Stimulated activated CD8-positive, alpha-beta memory T cell treated with anti-CD3 and anti-CD28 coated beads, Interleukin-4, amount 100 ng/mL, for 4 hours (primary cell): ENCODE measurements at places on chromosomes 3 and 15.
A peak's percentile ranks its signal among the peaks of the same experiment; 100 is the strongest.

GRCh38 chr3:190385731-190386688 is 2.0 kb upstream of the CLDN16 start:
- no peak for DNase-seq

GRCh38 chr3:83890039-83890762 is 1068.6 kb upstream of the CADM2 start:
- no peak for DNase-seq

GRCh38 chr3:57943525-57944495 is 64.4 kb upstream of the FLNB start:
- no peak for DNase-seq

GRCh38 chr3:29978036-29978435 is 628.4 kb upstream of the TGFBR2 start:
- no peak for DNase-seq

GRCh38 chr15:53962646-53963561 is 15.3 kb upstream of the UNC13C start:
- DNase-seq: no peak

GRCh38 chr3:8492744-8493511 is 8.7 kb upstream of the LMCD1 start:
- DNase-seq: no peak

DNA sequence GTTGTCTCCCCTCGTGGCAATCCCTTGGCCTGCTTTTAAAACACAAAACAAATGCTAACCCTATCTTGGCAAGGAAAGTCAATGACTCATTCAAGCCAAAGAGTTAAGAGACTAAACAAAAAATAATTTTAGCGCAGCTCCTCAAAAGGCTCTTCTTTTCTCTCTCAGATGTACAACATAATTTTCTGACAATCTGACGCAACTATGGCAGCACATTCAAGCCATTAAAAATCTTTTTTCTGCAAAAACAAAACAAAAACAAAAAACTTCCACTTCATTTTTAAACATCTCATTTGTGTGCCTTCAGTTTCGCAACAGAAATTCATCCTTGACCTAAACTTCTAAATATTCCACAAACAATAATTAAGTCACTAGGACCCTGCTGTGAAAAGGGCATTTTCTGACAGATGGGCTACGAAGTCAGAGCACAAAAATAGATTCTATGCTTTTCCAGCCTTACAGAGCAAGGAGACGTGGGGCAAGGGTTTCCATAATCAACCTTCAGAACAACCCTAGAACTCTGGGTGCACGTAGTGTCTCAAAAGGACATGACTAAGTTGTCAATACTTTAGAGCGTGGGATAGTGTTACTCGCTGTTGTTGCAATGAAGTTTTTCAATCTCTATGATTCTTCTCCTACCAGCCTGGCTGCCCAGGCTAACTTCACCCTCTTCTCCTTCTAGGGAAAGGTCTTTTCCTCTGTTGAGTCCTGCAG is 84.3 kb downstream of the MB21D2 start:
- no peak for DNase-seq

DNA sequence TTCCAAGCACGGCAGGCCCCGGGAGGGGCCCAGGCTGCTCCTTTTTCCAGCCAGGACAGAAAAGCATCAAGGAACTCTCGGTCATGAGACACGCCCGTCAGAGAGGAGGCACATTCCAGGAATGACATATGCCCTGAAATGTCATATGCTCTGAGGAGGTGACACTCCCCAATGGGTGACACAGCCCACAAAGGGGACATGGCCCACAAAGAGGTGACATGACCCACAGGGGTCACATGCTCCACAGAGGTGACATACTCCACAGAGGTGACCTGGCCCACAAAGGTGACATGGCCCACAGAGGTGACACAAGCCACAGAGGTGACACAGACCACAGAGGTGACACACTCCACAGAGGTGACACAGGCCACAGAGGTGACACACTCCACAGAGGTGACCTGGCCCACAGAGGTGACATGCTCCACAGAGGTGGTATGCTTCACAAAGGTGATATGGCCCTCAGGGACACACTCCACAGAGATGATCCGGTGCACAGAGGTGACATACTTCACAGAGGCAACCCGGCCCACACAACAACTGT is 79.2 kb downstream of the ABHD5 start:
- DNase-seq: no peak

DNA sequence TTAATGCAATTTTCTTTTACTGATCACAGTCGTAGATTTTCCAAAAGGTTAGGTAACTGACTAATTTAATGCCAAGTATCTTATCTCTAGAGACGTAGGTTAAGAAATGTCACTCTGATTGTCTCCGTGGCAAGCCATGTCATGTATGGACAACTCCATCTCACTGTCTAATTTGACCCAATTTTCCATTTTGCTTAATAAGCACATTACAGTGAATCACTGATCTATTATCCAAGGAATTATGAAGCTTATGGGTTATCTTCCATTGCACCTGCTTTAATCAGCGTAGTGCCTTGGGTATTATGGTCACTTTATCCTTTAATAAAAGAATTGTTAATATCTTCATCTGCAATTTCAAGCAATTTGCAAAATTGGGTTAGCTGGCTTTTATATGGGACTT is 557.4 kb upstream of the ROBO2 start:
- DNase-seq: no peak

- no peak for DNase-seq
These were observed 923.1 kb downstream of the TBL1XR1 start for GRCh38 chr3:176274161-176274560.

- DNase-seq: no peak
These were observed 3.8 kb downstream of the RBP2 start for GRCh38 chr3:139472380-139473010.

DNA sequence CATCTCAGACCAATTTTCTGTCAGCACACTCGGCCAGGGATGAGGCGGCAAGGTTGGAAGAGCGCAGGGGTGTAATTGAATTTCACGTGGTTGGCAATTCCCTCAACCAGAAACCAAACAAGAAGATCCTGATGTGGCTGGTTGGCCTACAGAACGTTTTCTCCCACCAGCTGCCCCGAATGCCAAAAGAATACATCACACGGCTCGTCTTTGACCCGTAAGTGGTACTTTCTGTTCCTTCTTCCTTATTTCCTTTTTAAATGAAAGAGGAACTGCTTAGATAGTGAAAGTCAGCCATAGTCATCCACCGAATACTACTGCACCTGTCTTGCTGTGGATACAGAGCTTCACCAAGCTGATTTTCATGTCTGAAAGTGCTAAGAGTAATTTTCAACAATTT is 60.1 kb downstream of the SGO1 start:
- DNase-seq: no peak

- no peak for DNase-seq
These were observed 1.5 kb upstream of the CACNA2D3 start for GRCh38 chr3:54120657-54121413.

- peak; percentile 18 for DNase-seq
These were observed 106.3 kb downstream of the ZBTB20 start for GRCh38 chr3:115040673-115041286.

- DNase-seq: no peak
These were observed 1.1 kb downstream of the C2CD4B start for GRCh38 chr15:62164014-62164395.

GRCh38 chr3:154614601-154615000 is 184.6 kb upstream of the GPR149 start:
- DNase-seq: no peak

GRCh38 chr3:13235079-13235478 is 161.8 kb upstream of the IQSEC1 start:
- no peak for DNase-seq

DNA sequence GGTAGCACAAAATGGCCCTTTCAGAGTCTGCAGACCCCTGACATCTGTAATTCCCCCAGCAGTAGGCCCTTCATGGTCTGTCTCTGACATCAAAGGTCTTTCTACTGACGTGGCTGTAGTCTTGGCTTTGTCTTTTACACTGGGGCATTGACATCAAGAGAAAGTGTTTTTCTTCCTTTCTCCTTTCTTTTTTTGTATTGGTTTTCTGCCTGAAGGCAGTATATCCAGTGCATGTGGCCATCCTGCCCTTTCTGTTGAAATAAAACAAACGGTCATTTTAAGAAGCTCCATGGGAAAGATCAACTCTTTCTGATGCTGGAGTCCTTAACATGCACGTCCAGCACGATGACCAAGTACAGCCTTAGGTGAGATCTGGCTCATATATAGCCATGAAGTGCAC is 106.8 kb upstream of the SAMMSON start:
- no peak for DNase-seq

- DNase-seq: no peak
These were observed 19.2 kb downstream of the EID1 start for GRCh38 chr15:48896869-48897814.

DNA sequence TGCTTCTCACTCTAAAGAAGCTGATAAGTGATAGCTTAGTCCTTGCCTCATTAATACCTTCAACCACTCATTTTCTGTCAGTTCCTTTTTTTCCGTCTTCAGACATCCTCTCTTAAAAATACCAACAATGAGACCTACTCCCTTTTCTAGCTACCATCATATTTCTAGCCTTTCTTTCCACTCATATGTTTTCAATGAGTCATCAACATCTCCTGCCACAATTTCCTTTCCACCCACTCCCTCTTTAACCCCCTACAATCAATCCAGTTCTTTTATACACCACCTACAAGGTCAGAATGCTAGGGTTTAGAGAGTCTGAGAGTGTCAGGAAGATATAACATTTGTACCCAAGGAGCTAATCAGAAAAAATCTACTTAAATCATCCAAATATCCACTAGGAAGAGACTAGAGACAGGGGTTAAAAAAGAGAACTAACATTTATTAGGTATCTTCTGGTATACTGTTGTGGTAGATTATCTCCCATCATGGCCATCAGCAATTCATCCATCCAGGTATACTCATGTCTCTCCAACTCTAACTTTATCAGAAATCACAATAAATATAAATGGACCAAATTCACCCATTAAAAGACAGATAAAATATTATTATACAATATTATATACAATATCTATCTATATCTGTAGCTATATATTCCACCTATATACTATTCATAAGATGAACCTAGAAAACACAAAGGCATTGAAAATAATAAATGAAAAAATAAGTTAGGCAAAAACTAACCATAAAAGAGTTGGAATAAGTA is 42.5 kb downstream of the MYLK start:
- DNase-seq: no peak

GRCh38 chr3:127680798-127681221 is 8.1 kb downstream of the ABTB1 start:
- no peak for DNase-seq

DNA sequence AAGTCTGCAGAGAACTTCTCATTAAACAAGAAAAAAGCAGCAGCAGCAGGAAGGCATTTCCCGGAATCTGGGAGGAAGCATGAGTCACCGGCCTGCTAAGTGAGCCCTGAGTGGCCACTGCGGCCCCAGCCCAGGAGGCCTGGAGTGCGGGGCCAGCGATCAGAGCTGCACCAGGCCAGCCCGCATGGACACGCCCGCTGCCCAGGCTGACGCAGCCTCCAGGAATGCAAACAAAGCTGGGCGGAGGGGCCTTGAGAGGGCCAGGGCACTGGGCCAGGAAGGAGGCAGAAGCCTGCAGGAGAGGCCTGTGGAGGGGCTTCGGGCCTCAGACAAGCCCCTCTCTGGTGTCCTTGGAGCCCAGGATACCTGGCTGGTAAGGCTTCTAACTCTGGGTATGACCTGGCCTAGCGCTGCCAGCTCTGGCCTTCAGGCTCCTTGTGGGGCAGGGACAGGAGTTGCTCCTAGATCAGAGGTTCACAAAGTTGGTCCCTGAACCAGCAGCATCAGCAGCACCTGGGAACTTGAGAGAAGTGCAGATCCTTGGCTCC is 101.2 kb downstream of the SMAD6 start:
- no peak for DNase-seq

DNA sequence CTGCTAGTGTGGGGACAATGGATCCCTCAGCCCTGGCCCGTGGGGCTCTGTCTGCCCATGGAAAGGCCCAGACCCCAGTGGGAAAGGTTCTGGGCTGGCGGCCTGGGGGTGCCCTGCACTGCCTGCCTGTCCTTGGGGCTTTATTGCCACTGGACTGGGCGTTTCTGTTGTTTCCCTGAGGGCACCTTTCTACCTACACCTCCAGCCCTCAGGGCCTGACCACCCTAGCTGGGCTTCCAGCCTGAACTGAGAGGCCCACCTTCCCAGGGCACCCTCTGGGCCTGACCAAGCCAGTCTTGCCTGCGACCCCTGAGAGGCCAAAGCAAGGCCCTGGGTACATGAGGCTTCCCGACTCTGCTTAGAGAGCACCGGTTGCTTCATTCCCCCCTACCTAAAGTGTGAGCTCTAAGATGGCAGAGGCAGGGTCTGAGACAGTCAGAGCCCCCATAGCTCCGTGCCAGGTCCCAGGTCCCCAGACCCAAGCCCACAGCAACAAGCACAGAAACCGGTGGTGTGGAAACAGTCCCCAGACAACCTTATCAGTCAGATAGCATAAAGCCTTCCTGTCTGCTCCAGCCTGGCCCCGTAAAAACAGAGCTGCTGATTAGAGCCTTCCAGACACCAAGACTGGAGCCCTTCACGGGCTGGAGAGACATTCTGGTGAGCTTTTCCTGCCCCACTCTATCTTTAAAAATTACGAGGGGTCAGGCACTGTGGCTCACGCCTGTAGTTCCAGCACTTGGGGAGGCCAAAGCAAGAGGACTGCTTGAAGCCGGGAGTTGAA is 102.8 kb downstream of the CHSY1 start:
- DNase-seq: no peak

DNA sequence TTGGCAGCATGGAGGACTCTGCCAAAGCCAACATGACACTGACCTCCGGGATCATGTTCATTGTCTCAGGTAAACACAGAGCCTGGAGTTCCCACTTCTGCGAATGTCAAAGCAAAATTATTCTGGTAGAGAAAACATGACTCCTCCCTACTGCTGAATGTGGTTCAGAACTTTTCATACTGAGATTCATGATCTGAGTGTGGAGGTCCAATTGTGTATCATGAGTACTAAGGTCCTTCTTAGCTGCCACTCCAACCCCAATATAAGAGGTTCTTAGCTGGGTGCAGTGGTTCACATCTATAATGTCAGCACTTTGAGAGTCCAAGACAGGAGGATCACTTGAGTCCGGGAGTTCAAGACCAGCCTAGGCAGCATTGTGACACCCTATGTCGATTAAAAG is 13.8 kb downstream of the CLDN18 start:
- DNase-seq: no peak
